ENCODE measurements at places on chromosomes 6 and 20. TPM values are rescaled to one million over a fixed set of nuclear protein-coding genes. Genes with fewer than 3 reads are reported as not detected.

GRCh38 chr6:146481527-146481926 is 62.1 kb upstream of the RAB32 start:
- DNase-seq = no peak

DNA sequence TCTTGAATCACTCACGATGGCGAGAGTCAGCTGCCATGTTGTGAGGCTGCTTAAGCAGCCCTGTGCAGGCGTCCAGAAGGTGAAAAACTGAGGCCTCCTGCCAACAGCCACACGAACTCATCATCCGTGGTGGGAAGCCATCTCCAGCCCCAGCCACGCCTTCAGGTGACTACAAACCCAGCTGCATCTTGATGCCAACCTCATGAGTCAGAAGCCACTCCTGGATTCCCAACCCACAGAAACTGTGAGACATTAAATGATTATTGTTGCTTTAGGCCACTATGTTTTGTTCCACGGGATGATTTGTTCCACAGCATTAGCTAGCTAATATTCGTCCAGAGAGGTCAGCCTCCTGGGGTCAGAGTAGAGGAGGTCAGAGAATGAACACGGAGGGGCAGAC is 80.5 kb downstream of the SNX5 start:
- no peak for DNase-seq

DNA sequence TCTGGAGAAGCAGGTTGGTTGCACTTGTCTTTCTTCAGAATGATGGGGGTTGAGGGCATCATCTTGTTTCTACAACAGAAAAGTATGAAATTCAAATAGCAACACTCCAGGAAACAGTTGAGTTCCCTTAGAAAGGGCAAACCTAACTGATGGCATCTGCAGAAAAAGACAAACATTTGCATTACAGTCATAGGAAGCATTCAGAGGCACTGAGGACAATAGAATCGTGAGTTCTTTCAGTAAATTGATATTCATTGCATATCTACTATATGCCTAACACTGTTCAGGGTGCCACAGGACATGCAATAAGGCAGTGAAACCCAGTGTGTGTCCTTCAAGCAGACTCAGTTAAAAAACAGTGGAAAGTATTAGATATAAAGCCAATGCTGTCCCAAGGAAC is 41.1 kb upstream of the OPN5 start:
- DNase-seq = no peak

DNA sequence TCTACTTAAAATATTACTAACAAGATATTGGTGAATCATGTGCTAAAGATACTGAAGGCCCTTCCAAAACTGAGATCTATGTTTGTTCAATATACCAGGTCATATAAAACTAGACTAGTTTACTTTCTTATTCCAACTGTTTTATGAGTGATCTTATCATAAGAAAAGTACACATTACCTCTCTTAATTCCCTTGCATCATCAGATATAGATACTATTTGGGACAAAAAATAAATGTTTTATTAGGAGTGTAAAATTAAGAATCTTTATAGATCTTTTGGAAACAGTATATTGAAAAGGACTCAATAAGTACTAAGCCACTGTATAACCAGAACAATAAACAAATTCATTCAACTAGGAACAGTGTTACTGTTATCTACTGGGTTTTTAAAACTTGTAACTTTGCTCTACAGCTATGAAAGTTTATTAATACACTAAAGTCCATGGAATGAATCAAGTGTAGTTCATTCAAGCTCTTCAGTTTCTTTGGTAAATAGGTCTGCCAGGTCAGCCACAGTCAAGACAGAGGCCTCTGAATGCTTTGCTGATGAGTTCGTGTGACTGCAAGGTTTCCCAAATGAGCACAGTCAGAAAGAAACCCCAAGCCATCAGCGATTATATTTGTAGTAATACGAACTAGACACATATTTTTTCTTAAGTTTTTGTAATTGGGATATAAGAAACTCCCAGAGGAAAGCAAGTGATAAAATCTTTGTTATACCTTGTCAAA is 71.8 kb upstream of the FBXO30 start:
- no peak for DNase-seq

GRCh38 chr20:53901064-53901463 is 169.3 kb downstream of the BCAS1 start:
- peak; percentile 58 for DNase-seq

- DNase-seq = no peak
Observed at GRCh38 chr6:160085713-160086505, 35.7 kb upstream of the SLC22A1 start.

GRCh38 chr20:10371467-10371866 is 62.6 kb downstream of the MKKS start:
- DNase-seq = no peak

DNA sequence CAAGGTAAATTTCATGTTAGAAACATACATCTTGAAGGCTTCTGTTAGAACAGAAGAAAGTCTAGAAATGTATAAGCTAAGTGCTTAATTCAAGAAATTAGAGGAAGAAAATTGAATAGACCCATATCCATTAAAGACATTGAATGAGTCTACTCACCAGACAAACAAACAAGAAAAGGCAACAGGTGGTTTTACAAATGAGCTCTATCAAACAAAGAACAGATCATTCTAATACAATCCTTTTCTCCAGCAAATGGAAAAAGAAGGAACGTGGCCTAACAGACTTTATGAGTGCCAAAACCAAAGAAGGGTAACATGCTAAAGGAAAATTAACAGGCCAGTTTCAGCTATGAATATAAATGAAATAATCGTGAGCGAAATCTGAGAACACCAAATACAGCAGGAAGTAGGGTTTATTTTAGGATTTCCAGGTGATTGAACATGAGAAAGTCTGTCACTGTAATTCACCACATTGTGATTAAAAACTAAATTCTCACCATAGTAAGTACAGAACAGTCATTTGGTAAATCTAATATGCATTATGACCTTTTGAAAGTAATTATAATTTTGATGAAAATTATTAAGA is 22.6 kb downstream of the MTHFD1L start:
- DNase-seq = no peak

DNA sequence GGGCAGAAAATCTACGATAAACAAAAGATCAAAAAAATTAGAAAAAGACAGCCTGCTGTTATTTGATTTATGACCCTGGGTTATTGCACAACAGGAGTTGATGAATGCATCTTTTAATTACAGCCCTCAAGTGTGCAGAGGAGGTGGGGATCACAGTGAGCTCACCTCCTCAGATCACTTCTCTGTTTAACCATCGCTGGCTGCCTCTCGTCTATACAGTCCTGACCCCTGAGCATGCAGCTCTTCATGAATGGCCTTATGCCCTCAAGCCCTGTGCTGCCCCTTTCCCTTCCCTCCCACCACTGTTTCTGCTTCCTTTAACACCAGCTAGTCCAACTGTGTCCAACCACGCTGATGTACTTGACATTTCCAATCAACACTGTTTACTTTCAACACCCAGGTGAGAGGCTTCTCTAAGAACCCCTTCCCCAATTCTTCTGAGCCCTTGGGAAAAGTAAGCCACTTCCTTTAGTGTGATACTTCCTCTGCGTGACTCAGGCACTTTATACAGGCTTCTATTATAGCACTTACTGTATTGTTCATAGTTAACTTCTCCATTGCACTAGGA is 60.6 kb upstream of the RIPOR2 start:
- DNase-seq = no peak

- no peak for DNase-seq
Observed at GRCh38 chr20:23125159-23125558, 39.0 kb upstream of the CD93 start.

DNA sequence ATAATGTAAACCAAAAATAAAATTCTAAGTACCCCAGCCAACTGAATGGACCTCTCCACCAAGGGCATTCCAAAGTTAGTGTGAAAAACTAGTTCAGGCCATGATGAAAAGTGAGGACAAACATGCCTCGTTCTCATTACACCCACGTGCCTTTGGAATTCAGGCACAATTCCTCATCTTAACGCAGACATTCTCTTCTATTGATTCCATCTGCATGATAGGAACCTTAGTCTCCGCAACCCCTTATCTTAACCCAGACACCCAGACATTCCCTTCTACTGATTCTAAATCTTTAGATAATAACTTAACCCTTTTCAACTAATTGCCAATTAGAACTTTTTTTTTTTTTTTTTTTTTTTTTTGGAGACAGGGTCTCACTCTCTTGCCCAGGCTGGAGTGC is 7.6 kb upstream of the SERPINB6 start:
- DNase-seq = no peak

DNA sequence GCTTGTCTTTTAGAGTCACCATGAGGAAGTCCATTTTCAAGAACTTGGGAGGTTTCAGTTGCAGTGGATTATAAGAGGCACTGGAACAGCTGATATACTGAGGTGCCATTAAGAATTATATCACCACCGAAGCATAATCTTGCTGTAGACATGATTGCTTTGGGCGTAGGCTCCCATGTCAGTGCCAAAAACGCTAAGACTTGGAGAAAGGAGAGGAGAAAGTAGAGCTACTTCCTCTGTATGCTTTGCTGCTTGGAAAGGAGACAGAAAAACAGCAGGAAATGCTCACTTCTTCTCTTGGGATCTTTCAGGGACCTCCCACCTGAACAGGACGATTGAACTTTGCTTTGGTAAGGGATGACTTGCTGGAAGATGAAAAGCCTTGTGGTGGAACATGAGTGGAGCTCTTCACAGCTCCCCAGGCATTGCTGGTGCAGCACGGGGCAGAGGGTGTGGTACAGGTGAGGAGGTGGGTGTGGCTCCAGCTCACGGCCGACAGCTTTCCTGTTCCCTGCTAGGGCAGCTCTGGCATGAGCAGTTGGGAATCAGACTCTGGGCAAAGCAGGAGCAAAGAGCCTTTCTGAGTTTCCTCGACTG is 190.4 kb upstream of the JAG1 start:
- peak; percentile 44 for DNase-seq

DNA sequence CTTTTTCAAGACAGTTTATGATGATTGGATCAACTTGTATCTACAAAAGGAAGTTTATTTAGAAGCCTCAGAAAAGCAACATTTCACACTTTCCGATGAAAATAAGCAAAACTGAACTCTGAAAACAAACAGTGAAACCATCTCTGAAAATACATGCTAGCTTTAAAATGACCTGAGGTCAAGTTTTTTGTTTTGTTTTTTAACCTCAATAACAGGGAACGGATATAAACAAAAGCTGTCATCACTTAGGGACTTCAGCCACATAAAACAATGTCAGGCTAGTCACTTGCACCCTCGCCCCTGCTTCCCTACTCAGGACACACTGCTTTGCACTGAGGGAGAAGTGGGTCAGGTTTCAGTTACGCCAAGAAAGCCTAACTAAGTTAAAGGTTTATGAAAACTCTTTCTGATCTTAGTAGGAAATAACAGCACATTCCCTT is 11.6 kb downstream of the BACH2 start:
- no peak for DNase-seq

DNA sequence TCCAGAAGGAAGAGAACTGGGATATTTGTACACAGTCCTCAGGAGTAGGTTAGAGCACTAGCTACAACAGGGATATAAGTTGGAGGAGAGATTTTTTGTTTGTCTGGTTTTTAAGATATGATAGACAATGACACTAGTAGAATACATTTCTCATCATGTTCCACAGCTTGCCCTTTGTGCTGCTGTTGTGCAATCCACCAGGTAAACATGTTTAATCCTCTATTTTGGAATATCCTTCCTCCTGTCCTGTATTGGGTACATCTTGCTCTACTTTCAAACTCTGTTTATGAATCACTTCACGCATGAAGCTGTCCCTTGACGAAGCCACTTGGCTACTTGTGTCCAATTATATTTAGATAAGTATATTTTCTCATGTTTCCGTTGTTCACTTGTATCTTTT is 153.6 kb upstream of the TENT5A start:
- no peak for DNase-seq

DNA sequence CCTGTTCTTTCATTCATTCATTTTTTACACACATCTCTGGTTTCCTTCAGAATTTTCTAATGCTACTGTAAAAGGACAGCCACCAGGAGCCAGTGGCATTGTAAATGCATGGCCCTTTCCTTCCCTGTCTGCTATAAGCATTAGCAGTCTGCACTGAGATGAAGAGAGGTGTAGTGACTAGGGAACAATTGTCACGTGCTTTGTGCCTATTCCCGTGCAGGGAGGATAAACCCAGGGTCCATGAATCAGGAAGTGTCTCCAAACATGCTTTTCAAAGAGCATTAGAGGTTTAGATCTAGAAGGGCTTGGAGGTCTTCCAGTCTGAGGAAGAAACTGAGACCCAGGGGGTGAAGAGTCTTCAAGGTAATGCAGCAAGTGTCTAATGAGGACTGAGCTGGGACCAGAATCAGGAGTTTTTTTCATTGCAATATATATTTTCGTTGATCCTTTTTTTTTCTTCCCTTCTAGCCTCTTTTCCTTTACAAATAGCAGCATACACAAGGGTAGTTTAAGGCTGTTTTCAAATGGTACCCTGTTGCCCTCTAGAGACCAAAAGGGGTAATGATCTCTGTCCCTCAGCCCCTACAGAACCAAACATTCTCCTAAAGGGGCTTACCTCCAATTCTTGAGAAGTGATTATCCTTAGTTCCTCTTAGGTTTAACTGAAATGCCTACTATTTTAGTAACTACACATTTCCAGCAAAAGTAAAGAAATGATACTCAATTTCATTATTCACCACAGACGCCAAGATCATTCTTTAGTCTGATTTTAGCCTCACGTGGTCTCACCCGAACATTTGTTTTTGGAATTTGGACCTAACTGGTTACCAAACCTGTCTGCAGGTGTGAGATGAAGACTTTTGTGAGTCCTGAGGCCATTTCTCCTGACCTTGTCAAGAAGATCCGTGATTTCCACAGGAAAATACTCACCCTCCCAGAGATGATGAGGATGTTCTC is 6.6 kb downstream of the TRIM15 start:
- DNase-seq = no peak

The EPPIN gene
- not detected for total RNA-seq

The C6orf58 gene
- not detected for total RNA-seq

The TBXT gene
- total RNA-seq = not detected

The EPHA7 gene
- total RNA-seq = 11.3 TPM

The GRIK2 gene
- total RNA-seq = 1.2 TPM

The ATRN gene
- 39.6 TPM for total RNA-seq

The CGA gene
- total RNA-seq = not detected

The HLA-DOB gene
- total RNA-seq = 0.69 TPM
